KG1 (cell line): ENCODE measurements at places on chromosomes 16 and 17.
A peak's percentile ranks its signal among the peaks of the same experiment; 100 is the strongest.

DNA sequence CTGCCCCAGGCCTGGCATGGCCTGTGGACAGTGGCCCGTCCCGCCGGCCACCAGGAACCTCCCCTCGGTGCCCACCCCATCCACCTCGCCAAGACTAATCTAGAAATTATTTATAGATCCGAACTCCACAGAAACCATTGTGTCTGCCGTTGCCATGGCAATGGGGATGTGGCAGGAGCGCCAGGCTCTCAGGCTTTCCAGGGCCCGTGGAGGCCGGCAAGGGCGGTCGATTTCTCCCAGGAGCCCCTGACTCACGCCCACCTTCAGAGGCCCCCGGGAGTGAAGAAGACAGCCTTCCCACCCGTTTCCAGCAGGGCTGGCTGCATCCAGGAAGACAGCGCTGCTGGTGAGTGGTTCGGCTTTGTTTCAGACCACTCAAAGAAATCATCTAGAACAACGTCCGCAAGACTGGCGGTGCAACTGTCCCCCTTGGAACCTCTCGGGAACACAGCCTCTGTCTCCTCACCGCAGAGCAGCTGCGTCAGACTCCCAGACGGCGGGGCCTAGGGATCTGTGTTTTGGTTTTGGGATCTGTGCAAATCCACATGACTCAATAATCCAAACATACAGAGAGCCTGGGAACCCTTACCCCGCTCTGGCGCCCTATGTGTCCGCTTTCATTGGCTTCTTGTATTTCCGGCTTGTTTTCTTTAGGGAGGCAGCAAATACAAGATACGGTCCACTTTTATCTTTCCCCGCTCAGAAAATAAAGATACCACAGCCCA, 48.5 kb upstream of the ZCCHC14 start:
- no peak for DNase-seq

GRCh38 chr16:2149630-2150417, 1.4 kb downstream of the RAB26 start:
- DNase-seq = no peak

- DNase-seq = no peak
Observed at GRCh38 chr17:80000981-80001775, 34.5 kb downstream of the TBC1D16 start.

DNA sequence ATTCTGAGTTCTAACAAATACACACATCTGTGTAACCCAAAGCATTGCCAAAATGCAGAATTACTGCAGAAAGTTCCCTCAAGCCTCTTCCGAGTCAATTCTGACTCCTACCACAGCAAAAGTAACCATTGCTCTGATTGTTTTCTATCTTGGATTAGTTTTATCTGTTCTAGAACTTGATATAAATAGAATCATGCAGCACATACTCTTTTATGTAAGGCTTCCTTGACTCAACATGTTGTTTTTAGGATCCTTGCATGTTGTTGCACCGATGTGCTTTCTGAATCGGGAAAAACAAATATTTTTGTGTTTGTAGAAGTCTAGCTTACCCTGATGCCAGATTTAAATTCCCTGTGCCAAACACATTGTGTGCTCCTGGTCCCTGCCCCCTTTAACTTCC, 140.4 kb downstream of the CDH13 start:
- no peak for DNase-seq

- peak; percentile 67 for DNase-seq
Observed at GRCh38 chr16:1469693-1470201, 5.1 kb downstream of the CLCN7 start.

- DNase-seq = no peak
Observed at GRCh38 chr17:10603931-10604330, 53.2 kb downstream of the MYH3 start.

DNA sequence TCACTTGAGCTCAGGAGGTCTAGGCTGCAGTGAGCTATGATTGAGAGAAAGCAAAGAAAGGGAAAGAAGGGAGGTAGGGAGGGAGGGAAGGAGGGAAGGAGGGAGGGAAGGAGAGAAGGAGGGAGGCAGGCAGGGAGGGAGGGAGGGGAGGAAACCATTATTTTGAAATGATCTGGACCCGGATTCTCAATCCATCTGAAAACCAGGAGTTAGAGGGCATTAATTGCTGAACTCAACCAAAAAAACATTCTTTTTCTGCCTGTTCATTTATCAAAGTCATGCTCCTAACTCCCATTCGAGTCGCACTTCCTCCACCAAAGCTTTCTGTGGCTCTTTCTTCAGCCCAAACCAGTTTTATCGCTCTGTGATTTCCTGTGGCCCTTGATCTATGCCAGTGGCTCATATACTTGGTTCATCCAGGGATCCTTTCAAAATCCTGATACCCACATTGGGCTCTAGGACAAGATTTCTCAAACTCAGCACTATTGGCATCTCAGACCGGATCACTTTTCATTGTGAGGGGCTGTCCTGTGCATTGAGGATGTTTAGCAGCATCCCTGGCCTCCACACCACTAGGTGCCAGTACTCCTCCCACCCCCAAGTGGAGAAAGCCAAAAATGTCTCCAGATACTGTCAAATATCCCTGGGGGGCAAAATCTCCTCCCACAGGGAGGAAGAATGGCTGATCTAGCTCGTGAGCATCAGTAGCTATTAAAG, 38.2 kb downstream of the CMTM4 start:
- DNase-seq = no peak

- no peak for DNase-seq
Observed at GRCh38 chr16:87057951-87058560, 259.1 kb downstream of the C16orf95 start.

DNA sequence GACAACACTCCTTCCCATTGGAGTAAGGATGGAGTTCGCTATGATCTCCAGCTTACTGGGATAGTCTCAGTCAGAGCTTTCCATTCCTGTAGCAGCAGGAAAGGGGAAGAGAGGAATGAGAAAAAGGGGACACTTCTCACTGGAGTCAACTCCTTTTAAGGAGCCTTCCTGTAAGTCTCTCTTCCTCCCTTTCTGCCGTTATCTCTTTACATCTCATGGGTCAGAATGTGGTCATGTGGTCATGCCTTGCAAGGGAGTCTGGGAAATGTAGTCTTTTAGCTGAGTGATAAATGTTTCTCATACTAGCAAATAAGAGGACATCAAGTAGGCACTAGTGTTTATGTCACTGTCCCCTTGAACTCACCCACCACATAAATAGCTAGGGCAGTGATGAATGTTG, 227.3 kb downstream of the HAPSTR1 start:
- DNase-seq = no peak

- no peak for DNase-seq
Observed at GRCh38 chr16:80700558-80700957, 103.8 kb downstream of the CDYL2 start.

- no peak for DNase-seq
Observed at GRCh38 chr16:79067600-79067999, 532.9 kb downstream of the MAF start.

DNA sequence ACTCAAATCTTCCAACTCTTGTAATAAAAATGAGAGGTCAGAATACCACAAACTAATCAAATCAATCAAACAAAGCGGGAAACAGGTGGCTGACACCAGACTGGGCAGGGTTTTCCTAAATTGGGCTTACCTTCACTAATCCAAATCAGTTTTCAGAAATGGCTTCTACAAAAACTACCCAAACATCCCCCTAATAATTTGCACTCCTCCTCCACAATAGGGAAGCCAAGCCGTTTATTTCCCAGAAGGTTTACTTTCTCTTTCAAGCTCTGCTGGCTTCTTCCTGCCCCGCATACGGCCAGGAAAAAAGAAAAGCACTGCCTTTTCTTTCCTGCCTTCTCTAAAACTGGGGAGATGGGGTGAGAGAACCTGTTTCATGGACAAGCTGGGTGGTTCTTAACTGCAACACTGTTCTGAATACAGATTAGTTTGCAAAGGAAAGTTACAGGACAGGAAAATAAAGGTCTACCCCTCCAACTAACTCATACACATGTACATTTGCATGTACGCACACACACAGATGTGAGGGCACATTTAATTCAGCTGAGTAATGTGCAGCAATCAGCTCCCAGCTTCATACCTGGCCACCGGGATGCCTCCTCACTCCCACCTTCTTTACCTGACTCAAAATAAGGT, 9.2 kb downstream of the STAT3 start:
- DNase-seq = no peak

DNA sequence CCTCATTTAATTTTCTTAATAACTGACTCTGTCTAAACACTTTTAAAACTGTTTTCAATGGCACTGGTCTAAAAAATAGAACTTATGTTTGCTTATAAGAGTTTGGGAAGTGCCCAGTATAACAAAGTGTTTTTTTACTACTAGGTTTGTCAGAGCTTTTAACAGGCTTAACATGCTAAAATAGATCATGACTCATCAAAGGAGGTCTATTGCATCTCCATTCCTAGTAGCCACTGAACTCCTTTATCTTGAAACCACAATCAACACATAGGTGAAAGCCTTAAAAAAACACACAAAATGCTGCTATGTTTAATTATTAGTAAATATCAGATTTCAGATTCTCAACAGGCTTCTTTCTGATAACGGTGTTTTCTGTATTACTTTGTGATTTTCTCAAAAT, 196.4 kb upstream of the KIF2B start:
- no peak for DNase-seq

GRCh38 chr17:81964081-81964849, 3.3 kb upstream of the NOTUM start:
- DNase-seq = no peak

DNA sequence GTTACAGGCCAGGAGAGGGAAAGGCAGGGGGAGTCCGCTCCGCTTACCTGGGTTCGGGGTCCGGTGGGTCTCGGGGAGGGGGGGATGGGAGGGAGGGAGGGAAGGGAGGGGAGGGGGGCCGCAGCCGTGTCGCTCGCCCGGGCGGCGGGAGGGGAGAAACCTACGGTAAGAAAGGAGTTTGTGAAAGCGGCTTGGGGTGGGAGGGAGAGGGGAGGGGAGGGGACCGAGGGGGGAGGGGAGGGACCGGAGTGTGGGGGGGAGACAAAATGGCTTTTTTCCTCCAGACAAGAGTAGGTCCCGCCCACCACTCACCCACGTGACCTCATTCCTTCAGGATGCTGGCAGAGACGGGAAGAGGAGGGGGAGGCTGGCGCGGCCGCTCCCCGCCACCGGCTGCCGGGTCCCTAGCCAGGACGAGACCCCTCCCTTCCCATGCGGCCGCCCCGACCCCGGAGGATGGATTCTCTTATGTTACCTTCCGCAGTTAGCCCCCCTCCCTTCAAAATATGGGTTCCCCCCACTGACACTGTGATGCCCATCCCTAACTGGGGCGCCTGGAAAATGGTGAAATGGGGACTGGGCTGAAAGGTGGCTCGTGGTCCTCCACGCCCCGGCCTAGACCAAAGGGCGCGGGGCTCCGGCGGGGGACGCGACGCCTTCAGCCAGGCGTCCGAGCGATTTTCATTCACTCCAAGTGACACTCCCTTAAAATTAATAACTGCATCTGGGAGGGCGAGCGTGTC, at the start of gene PCGF2:
Gene PCGF2 (minus strand): TSS at position 188 of the 743 bp plus-strand sequence. CDS start 7,934 bp downstream, outside the sequence.
- no peak for DNase-seq

DNA sequence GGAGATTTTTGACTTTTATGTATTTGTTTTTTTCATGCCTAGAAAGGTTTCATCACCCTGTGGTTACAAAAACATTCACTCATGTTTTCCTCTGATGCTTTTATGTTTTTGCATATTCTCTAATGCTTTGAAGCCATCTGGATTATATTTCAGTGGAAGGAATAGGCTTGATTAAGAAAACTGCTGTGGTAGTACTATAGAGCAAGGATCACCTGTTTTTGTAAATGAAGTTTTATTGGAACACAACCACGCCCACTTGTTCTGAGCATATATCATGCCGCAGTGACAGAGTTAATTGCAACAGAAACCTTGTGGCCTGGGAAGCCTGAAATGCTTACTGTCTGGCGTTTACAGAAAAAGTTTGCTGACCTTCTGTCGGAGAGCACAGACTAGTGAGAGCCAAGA, 11.5 kb downstream of the COX10 start:
- no peak for DNase-seq

DNA sequence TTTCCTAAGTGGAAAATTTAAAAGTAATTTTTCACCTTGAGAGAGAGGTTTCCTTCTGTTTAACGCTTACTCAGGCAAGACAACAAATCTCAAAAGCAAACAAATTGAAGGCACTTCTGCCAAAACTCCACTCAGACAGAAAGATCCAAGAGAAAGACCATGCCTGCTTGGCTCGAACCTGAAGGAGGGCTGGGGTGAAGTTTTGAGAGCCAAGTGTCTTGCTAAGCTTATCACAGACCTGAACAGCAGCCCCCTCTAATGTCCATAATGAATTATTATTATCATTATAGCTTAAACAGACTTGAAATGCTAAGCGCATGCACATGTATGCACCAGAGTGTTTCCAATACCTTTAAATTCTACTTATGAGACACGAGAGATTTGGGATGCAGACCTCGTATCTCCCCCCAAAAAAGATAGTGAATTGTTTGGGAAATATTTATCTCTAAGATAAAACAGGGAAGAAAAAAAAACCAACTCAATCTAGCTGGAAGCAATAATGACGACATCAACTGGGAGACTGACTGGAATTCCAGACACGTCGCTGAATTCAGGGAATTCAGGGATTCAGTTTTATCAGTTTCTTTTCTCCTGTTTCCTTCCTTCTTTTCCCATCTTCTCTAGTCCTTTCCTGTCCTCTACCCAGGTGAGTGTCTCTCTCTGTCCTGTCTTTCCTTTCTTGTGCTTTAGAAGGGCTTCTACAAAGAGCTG, 473.2 kb downstream of the RBFOX1 start:
- no peak for DNase-seq

GRCh38 chr16:50296807-50297206, 30.5 kb downstream of the ADCY7 start:
- no peak for DNase-seq

DNA sequence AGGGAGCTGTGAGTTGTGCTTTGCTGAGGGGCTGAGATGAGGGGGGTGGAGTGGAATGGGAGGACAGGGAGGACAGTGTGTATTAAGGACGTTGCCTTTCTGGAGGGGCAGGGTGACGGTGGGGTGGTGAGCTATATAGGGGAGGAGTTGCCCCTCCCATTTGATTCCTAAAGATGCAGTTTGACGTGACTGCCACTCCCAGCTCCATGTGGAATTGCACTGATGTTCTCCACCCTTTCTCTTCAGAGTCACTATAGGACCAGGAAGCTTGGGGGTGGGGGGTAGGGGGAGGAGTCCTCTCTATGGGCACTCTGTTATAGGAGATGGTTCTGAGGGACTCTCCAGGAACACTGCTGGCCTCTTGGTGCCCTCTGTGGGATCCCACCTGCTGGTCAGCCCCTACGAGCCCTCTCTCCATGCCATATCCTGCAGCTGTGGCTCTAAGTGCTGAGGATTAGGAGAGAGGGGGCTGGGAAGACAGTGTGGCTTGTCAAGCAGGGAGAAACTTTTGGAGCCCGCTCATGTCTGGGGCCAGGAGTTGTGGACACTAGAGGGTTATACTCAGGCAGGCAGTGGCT, 3.8 kb upstream of the NGFR start:
- no peak for DNase-seq

- no peak for DNase-seq
Observed at GRCh38 chr17:58231641-58232040, 6.7 kb upstream of the LPO start.

DNA sequence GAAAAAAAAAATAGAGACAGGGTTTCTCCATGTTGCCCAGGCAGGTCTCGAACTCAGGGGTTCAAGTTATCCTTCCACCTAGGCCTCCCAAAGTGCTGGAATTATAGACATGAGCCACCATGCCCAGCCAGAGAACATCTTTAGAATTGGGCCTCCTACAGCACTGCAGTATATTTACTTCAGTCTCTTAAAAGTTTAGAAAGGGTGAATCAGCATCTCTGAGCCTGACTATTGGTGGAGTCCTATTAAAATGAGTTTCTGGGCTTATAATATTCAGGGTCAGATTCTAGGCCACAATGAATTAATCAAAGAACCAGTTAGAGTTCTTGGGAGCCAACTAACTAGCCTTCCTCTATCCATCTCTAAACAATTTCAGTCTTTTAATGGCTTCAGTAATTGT, 22.8 kb downstream of the TADA2A start:
- no peak for DNase-seq

GRCh38 chr17:17591355-17592298, at the start of gene PEMT:
Gene PEMT, minus strand, starts transcription at chr17:17591708. Its CDS starts 82 bp downstream, at chr17:17591626.
- DNase-seq = peak; percentile 67
